Fibroblast of villous mesenchyme (primary cell): ENCODE measurements at places on chromosomes 16 and 17. TPM values are rescaled to one million over a fixed set of nuclear protein-coding genes. Genes with fewer than 3 reads are reported as not detected.

The MATCAP1 gene
- total RNA-seq = 9.3 and 9.9 TPM in 2 replicates

DNA sequence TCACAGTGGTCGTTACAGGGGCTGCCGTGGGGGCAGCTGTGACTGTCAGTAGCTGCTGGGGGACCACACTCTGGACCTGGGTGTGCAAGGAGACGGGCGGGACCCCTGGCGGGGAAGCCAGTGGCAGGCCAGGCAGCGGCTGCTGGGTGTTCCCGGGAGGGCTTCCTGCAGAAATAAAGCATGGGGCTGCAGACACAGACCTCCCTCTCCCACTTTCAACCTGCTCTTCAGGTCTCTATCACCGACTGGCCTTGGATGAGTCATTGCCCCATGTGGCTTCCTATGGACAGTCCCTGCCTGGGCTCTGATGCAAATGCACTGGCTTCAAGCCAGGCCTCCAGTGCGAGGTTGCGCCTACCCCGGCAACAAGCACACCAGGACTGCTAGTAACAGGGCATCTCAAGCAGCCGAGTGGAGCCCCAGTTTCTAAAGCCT, 17.2 kb downstream of the SREBF1 start:
- DNase-seq = peak; percentile 93

- no peak for DNase-seq
These were observed 186.0 kb downstream of the WWOX start for GRCh38 chr16:78285437-78285922.

The FBXW10 gene
- under 0.01 and 0.32 TPM in 2 replicates for total RNA-seq

DNA sequence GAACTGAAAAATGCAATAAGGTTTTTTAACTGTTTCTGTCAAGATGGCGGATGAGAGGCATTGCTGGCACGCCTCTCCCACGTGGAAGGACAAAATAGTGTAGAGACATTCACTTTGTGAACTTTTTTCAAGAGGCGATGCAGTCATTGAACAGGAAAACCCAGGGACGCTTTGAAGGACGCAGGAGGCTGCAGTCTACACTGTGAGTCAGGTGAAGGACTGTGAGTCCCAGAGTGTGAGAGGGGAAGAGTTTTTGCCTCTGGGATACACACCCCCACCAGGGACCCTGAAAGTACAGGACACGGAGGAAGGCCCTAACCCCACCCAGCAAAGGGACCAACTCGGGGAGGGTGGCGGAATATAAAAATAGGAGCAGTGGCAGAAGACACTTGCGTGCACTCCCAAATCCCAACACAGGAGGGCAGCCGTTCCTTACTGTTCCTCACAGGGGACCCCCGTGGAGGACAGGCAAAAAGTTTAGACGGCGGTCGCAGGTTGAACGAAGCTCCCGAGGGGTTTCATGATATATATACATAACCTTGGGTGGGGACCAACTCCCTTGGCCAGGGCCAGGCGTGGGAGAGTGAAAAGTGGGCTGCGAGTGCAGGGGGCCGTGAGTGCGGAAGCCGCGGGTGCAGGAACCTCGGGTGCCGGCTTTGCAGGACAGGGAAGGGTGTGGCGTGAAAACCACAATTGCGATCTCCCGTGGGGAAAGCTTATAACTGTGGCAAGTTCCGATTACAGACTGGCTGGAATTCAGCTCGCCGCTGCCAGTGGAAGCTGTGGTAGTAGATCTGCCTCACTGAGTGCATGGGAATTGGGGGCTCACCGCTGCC, 82.0 kb upstream of the ALOX12 start:
- peak; percentile 60 for DNase-seq

DNA sequence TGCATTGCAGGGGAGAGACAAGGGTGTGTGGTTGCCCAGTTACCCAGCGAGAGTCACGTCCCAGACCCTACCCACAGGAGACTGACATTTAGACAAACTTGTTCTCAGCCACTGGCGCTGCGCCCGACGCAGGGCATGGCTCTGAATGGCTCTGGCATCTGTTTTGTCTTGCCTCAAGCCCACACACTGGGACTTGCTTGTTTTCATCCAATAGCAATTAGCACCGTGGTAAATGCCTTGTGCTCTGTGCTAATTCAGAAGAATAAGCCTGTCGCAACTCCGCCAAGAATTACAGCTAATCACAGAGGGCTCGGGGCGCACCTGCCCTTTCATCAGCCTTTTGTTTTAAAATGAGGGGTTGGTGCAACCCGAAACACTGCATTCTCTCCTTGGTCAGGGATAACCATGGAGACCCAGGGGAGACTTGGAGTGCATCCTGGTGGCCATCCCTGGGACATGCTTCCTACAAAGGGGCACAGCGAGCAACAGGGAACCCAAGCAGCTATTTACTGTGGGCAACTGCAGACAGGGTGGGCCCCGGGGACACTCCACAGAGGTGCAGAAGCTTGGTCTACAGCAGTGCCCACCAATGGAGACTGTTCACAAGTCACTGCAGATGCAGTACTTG, 220.6 kb upstream of the ZFHX3 start:
- DNase-seq = peak; percentile 2

DNA sequence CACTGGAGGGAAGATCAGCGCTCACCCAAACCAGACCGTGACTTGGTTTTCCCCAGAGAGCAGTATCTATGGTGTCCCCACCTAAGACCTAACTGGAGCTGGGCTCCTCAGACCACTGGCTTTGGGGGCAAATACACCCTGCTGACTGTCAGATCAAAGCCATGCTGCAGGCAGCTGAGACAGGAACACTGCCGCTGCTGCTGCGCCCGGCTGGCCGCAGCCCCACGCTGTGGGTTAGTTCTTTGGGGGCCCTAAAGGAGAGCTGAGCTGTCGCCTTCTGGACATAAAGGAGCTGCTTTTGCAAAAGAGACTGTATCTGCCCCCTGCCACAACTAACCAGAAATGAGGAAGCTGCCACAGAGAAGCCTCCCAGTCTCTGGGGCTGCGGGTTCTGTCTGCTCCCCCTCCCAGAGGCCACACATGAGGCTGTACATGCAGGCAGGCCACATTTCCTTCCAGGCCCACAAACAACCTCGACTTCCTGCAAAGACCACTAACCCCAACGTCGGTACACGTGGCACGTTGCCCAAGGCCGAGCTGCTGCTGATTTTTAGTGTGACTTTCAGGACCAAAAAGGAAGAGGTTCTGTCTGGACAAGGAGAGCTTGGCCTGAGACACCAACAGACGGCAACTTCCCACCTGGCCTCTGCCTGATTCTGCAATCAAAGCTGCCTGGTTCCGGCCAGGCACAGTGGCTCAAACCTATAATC, 18.2 kb upstream of the ABR start:
- DNase-seq = peak; percentile 80

The BIRC5 gene
- total RNA-seq = 39.0 and 50.1 TPM in 2 replicates

DNA sequence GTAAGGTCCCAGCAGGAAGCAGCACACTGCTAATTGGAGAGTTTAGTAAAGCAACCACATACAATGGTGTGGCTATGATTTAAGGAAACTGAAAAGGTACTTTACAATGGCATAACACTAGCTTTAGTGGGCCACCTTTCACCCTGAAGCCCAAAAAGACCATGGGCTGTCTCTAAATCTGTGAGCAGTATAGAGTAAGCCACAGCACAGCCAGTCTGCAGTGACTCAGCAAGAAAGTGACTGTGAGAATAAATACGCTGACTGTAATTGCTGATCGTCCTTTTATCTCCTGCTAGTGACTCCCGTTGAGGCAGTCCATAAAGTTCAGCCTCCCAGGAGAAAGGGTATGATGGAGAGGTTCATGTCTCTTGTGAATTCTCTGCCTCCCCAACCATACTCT, 679.8 kb upstream of the KIF2B start:
- no peak for DNase-seq

The OR1F1 gene
- under 0.01 and 0.43 TPM in 2 replicates for total RNA-seq

GRCh38 chr16:6382924-6383459, 949.7 kb upstream of the RBFOX1 start:
- DNase-seq = no peak

The GCGR gene
- total RNA-seq = not detected in 2 replicates

The SLC38A8 gene
- not detected in 2 replicates for total RNA-seq

GRCh38 chr16:21175397-21175796, 16.9 kb downstream of the LDAF1 start:
- no peak for DNase-seq

DNA sequence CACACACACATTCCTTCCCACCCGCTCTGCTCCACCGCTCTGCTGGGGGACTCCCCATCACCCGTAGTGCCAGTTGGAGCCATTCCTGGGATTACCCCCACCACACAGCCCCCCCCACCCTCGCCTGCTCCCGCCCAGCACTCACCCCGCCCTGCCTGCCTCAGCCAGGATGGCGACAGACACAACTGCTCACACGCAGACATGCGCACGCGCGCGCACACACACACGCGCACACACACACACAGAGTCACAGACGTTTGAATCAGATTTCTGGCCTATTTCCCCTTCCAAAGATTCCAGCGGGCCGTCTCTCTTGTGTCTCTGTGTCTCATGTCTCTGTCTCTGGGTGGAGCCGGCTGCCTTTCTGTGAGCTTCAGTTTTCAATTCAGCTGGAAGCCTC, 4.4 kb downstream of the CACNA1G start:
- peak; percentile 54 for DNase-seq

DNA sequence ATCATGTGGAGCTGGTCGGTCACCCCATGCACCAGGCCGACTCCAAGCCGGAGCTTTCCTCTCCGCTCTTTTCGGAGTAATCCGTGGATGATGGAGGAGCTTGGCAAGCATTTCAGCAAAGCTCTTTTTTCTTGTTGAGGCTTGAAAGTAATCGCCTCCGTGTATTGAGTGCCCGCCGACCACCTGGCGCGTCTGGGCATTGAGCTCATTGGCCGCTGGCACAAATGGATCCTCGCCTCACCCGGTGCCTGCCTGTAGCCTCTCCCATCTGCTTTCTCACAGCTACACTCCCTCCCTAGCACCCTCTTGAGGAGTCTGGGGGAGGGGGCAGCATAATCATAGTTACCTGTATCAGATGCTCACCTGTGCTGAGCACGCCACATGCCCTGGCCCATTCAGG, 148.9 kb downstream of the CMIP start:
- DNase-seq = no peak

DNA sequence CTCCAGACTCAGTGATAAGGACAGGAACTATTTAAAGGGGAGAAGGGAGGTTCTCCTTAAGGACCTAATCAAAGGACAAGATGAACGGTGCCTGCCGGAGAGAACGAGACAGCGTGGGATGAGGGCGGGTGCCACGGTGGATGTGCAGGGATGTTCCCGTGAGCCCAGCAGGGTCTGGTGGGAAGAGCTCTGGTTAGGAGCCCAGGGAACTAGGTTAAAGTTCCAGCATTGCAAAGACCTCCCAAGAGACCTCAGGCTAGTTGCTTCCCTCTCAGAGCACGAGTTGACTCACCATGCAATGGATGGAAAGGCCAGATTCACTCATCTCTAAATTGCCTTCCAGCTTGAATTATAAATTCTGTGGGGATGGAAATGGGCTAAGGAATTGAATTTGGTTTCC, 14.7 kb downstream of the CCR7 start:
- peak; percentile 89 for DNase-seq

DNA sequence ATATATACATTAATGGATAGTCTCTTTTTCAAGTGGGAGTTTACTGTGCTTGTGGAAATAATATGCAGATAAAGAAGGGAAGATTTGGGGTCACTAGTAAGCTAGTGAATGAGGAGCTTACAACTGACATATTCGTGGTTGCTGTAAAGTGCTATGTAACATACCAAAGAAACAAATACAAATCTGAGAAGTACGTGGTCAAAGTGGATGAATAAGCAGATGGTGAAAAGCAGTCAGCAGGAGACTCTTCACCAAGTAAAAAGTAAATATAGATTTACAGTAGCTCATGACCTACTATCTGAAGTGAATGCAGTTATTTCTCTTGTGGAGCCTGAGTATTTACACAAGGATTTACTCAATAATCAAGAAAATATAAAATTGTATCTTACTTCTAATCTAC, 136.6 kb upstream of the ELAC2 start:
- no peak for DNase-seq

DNA sequence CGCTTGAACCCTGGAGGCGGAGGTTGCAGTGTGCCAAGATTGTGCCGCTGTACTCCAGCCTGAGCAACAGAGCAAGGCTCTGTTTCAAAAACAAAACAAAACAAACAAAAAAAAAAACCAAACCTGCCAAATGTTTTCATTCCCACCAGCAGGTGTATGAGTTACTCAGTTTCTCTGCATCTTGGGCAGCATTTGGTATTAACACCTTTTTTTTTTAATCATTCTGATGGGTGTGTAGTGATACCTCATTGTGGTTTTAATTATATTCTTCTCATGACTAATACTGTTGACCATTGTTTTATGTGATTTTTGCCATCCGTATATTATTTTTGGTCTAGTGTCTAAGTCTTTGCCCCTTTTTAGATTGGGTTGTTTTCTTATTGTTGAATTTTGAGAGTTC, 15.3 kb downstream of the NFATC3 start:
- no peak for DNase-seq

The SDR42E2 gene
- total RNA-seq = not detected in 2 replicates

DNA sequence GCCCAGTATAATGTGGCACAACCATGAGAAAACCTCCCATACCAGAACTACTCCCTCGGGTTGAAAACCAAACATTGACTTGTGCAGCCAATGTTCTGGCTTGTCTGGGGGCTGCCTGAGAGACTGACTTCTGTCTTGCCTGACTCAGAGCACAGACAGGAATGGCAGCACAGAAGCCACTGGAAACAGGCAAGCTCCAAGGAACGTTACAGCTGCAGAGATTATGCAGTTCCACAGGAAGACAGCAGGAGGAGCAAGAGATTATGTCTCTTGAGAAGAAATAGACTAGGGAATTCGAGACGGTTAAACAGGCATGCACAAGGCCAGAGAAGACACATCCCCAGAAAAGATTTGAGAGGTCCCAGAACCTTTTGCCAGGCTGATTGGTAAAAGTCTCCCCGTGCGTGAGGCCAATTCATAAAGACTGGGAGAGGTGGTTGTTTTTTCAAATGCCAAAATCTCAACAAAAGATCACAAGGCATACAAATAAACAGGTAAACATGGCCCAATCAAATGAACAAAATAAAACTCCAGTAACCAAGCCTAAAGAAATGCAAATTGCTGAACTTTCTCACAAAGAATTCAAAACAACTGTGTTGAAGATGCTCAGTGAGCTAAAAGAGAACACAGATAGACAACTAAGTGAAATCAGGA, 90.6 kb upstream of the CDH5 start:
- DNase-seq = peak; percentile 69

DNA sequence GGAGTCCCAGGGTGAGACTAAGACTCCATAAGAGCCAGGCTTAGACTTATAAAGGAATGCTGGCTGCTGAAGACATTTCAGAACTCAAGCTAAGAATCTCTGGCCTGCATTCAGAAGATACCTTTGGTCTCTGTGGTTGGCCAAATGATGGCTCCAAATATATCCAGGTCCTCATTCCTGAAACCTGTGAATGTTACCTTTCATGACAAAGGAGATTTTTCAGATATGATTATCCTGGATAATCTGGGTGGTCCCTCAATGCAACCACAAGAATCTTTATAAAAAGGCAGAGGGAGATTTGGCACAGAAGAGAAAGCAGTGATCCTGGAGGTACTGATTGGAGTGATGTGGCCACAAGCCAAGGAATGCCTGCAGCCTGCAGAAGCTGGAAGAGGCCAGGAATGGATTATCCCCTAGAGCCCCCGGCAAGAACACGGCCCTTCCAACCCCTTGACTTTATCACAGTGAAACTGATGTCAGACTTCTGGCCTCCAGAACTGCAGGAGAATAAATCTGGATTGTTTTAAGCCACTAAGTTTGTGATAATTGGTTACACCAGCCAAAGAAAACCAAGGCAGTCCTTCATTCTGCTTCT, 253.3 kb downstream of the SLC39A11 start:
- no peak for DNase-seq
